Effector CD8-positive, alpha-beta T cell (primary cell): ENCODE measurements at places on chromosomes 1 and 21.

GRCh38 chr1:159921251-159921650 is 4.1 kb downstream of the TAGLN2 start:
- DNase-seq = no peak

GRCh38 chr1:45493116-45493697 is 2.2 kb upstream of the TESK2 start:
- peak; percentile 26 for DNase-seq

GRCh38 chr1:167529829-167530474 is 11.6 kb upstream of the CD247 start:
- DNase-seq = no peak

GRCh38 chr1:104468282-104468681 is 718.6 kb downstream of the AMY1C start:
- DNase-seq = no peak

DNA sequence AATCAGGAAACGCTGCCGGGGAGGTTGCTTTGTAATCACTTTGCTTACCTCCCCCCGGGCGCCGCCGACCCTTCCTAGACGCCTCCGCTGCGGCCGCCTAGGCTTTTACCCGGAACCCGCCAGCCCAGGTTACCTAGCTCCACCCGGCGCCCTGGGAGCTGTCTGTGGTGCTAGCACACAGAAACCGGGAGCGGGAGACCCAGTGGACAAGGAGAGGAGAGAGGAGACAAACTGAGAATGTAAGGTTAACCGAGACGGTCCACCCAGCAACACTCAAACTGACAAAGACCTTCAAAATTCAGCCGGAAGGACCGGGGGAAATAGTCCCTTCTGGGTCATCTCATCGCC is 9.8 kb downstream of the BARHL2 start:
- no peak for DNase-seq

DNA sequence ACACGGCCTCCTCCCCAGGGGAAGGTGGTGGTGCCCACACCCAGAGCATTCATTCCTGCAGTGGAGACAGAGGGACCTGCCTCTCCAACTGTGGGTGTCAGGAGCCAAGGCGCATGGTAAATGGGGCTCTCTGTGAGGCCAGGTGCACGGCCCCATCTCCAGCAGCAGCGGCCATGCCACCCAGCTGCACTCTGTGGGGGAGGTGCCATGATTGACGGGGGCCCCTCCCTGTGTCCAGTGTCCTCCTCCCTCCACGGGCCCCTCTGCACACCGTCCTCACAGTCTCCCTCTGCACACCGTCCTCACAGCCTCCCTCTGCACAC is 83.6 kb upstream of the COL6A1 start:
- DNase-seq = no peak

- no peak for DNase-seq
Observed at GRCh38 chr1:164930833-164931232, 371.8 kb downstream of the PBX1 start.

GRCh38 chr1:203593723-203594122 is 32.9 kb upstream of the ATP2B4 start:
- DNase-seq = peak; percentile 16

- no peak for DNase-seq
Observed at GRCh38 chr1:64246294-64246917, 43.0 kb downstream of the UBE2U start.

GRCh38 chr1:15027515-15027986 is 126.0 kb upstream of the TMEM51 start:
- no peak for DNase-seq

- peak; percentile 32 for DNase-seq
Observed at GRCh38 chr1:26126321-26127084, 14.9 kb downstream of the PDIK1L start.

- DNase-seq = no peak
Observed at GRCh38 chr1:185014941-185015340, 30.4 kb upstream of the RNF2 start.

- DNase-seq = no peak
Observed at GRCh38 chr1:70720109-70720508, 309.0 kb downstream of the CTH start.

- no peak for DNase-seq
Observed at GRCh38 chr1:71054791-71055190, 7.2 kb upstream of the PTGER3 start.

DNA sequence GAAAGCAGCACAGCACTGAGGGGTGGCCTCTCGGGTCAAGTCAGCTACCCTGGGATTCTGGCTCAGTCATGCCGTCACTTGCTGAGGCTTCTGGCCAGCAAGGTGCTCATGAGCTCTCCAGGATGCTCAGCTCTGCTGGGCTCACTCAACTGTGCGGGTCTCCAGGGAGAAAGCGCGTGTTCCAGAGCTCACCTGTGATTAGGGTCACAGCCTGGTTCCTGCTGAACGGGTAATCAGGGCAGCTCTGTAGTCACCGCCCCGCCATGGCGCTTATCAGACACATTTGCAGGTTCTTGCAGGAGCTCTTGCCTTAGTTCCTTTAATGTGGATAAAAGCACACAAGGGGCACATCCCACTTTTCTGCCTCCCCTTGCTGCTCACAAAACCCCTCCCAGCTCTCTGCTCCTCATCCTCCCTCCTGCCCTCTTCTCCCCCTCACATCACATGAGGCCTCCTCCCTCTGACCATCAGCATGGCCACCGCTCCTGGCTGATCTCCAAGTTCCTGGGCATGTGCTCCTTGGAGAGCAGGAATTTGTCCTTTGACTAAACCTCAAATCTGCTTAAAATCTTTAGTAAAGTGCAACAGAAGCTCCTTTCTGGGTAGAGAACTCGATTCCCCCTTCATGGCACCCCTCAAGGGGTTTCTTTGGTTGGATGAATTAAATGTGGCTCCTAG is 2.0 kb downstream of the PCP4 start:
- no peak for DNase-seq

- DNase-seq = no peak
Observed at GRCh38 chr1:31981972-31982371, 31.7 kb upstream of the KHDRBS1 start.

GRCh38 chr1:53259932-53260331 is 21.6 kb upstream of the MAGOH start:
- no peak for DNase-seq

DNA sequence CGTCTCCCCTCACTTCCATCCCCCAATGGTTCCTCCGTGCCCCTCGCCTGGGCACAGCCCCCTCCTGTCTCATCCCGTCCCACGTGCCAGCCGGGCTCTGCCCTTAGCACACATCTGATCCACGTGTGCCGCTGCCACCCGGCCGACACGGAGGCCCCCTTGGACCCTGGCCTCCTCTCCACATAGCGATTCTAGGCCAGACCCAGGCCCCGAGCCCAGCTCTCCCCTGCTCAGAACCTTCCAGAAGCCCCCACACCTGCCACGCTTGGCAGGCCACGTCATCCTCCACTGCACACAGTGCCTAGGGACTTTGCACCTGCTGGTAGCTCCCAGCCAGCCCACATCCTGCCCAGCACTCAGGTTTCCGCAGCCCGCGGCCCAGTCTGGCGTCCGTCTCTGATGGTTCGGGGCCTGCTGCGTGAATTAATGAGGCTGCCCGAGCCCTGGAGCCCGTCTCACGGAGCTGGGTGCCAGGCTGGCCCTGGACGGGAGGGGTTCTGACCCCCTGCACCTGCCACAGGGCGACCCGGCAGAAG is 20.1 kb downstream of the PLCH2 start:
- no peak for DNase-seq

DNA sequence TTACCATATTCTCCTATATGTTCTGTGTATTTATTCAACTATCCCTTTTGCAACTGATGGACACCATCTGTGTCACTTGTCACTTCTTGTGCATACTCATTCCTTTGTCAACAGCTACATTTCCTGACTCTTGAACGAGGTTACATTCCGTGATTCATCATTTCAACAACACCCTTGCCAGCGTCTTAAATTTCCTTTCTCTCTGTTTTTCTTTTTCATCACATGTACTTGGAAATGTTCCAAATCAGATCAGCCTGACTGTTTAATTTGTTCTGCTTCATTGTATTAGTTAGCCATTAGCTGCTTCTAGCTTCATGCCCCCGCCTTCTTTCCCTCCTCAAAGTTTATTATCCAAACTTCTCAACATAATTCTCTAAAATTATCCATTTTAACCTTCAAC is 173.0 kb downstream of the ADGRL4 start:
- DNase-seq = no peak
